ENCODE measurements at places on chromosomes 1 and 21.

GRCh38 chr1:64320470-64320869 lies 117.0 kb downstream of the UBE2U start:
- no peaks in the 10 kb centered on the region for H3K27me3 ChIP-seq
- no peak overlapping the region for H3K27ac ChIP-seq
- H3K36me3 ChIP-seq: no peaks in the 10 kb centered on the region
- H3K4me3 ChIP-seq: no peak overlapping the region

DNA sequence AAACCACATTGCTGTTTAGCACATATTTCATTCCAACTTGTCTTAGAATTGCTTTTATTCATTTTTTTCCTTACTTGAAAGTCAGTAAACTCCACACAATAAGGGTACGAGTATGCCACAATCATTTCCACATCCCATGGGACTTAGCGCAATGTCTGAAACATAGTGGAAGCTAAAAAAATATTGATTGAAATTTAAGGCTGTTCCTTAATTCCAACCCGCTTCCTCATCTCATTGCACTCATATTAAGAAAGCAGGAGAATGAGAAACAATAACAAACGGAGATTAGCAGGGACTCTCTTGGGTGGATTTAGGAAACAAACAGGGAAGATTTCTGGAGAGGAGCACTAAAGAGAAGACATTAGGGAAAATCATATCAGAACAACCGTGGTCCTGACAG lies 39.3 kb upstream of the RGS4 start:
- no peak overlapping the region for H3K4me3 ChIP-seq
- H3K36me3 ChIP-seq: no peaks in the 10 kb centered on the region
- H3K4me1 ChIP-seq: no peaks in the 10 kb centered on the region
- no peak overlapping the region for H3K27ac ChIP-seq
- DNase-seq: no peak
- H3K27me3 ChIP-seq: no peaks in the 10 kb centered on the region

DNA sequence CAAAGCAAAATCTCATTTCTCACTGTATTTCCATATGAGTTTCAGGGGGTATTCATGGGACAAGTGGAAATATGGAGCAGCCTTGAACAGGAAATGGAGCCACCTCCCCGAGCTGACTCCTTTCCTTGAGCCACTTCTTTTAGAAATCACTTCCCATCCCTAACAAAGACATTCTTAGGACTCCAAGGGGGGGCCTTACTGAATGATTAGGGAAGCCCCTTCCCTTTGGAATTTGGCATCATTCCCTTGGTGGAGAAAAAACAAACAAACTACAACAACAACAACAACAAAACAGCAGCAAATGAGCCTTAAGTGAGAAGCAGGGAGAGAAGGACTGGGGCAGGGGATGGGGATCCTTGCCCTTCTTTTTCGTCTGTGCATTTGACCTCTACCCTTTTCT lies 278.3 kb downstream of the ZNF648 start:
- no peak overlapping the region for H3K27ac ChIP-seq
- no peaks in the 10 kb centered on the region for H3K4me1 ChIP-seq
- H3K36me3 ChIP-seq: no peaks in the 10 kb centered on the region
- no peak overlapping the region for H3K4me3 ChIP-seq
- no peaks in the 10 kb centered on the region for H3K27me3 ChIP-seq
- DNase-seq: no peak

DNA sequence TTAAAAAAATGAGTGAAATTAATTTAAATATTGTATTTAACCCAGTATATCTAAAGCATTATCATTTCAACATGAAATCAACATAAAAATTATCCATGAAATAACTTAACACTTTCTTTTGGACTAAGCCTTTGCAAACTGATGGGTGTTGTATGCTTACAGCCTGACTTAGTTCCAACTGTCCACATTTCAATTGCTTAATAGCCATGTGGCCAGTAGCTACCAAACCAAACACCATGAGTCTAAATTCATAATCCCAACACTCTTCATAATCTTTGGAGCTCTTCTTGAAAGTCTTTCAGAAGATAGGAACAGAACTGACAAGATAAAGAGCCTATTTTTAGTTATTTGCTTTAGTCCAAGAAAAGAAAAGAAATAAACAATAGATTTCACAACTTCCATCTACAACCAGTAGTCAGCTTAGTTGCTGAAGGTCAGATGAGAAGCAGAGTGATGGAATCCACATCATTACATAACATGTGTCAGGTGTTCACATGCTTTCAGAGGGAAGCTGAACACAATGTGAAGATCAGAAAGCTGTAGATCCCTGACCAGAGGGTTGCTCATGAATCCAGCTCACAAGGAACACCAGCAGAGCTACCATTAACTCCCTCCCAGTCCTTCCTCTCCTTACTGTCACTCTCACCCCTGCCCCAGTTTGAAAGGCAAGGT lies 144.0 kb upstream of the ZNF648 start:
- H3K36me3 ChIP-seq: no peaks in the 10 kb centered on the region
- no peak for DNase-seq
- H3K4me1 ChIP-seq: peaks cover 2% of the 10 kb centered on the region
- no peak overlapping the region for H3K4me3 ChIP-seq
- H3K27ac ChIP-seq: no peak overlapping the region

DNA sequence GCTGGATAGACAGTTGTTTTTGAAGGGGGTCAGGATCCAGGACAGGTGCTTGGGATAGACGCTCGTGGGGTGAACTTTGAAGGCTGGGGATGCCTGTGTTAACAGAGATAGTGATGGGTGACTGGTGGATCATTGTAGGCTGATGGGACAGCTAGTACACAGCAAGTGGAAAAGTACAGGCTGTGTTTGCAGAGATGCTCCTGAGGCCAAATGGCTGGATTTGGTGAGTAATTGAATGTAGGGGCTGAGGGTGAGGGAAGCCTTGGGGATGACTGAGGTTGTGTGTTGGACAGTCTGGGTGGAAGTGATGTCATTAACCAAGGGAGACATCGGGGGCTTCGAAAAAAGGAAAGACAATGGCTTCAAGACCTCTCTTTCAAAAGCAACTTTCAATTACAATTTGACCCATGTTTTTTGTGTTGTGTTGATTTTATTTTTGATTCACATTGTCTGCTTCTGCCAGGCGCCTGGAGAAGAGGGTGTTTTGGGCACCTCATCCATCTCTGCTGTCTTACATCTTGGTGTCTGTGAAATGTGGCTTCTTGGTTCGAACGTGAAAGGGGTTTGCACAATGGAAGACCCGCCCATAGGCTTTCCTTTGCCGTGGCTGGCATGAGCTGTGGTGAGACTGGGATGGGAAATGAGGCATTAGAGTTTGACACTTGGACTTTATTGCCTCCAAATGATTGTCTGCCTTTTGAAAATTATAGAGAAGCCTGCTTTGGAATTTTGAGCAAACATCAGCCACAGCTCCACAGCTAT lies 147.5 kb downstream of the FOXD2 start:
- H3K27ac ChIP-seq: peak overlapping the region; percentile 54
- H3K4me3 ChIP-seq: no peak overlapping the region
- DNase-seq: no peak
- H3K27me3 ChIP-seq: no peaks in the 10 kb centered on the region

DNA sequence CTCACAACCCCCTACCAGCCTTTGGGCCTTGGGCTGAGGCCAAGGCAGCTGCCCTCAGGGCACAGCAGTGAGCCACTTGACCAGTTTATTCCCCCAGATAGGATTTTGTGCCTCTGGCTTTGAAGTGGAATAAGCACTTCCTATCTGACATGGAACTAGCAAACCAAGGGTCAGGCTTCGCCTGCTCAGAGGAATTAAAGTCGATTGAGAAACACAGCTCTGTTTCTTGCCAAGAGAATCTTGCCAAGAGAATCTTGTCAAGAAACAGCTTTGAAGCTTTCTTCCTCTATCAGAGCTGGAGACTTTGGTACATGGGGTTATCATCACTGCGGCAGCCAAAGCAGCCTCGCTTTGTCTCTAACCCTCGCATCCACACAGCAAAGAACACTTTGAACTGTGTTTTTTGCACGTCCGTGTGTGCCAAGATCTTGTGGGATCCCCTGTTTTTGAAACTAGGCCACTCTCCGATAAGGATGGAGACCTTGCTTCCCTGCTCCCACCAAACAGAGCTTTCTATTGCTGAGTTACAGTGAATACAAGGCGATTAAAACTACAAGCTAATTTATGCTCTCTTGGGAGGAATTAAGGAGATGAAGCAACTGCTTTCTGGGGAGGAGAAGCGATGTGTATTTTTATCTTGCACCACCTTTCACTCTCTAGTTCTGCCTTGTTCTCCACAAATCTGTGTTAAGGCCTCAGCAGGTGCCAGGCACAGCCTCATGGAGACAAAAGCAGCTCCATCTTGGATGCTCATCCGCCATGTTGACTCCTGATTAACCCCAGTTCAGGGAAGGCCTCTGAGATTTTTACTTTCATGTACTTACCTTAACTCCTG lies 67.3 kb downstream of the RHOU start:
- H3K36me3 ChIP-seq: no peaks in the 10 kb centered on the region
- H3K4me3 ChIP-seq: no peak overlapping the region
- H3K4me1 ChIP-seq: no peaks in the 10 kb centered on the region
- no peaks in the 10 kb centered on the region for H3K27me3 ChIP-seq
- no peak overlapping the region for H3K27ac ChIP-seq

DNA sequence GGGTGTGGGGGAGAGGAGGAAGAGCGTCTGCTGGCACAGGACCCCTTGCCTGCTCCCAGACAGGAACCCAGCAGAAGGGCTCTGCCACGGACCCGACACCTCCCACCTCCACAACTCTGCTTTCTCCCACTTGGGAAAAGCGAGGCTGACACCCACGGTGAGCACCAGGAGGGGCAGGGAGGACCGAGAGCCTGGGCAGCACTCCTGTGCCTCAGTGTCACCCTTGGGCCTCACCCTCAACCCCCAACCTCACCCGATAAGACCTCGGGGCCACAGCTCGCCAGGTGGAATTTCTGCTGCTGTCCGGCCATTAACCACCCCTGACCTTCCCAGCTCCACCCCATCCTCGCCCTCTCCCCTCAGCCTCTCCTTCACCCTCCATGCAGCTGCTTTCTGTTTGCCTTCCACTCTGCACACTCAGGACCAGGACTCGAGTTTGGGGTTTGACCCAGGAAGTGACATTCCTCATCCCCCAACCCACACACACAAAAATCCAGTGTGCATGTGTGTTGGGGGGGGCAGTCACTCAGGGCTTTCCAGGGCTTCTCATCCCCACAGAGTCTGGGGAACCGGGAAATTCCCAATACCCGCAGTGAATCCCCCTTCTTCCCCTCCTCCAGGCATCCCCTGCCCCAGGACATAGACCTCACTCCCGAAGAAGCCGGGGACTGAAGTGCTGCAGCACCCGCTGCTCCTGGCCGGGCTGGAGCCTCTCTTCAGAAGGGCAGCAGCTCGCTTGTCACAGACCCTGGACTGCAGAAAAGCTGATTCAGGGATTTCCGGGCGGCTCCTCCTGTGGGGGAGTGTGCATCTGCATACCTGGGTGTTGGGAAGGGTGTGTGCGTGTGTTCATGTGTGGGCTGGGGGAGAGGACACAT lies 65.8 kb downstream of the SYT2 start:
- peaks cover 22% of the 10 kb centered on the region for H3K27me3 ChIP-seq
- H3K4me3 ChIP-seq: no peak overlapping the region
- no peak for DNase-seq
- H3K36me3 ChIP-seq: no peaks in the 10 kb centered on the region
- H3K4me1 ChIP-seq: peaks cover 15% of the 10 kb centered on the region

DNA sequence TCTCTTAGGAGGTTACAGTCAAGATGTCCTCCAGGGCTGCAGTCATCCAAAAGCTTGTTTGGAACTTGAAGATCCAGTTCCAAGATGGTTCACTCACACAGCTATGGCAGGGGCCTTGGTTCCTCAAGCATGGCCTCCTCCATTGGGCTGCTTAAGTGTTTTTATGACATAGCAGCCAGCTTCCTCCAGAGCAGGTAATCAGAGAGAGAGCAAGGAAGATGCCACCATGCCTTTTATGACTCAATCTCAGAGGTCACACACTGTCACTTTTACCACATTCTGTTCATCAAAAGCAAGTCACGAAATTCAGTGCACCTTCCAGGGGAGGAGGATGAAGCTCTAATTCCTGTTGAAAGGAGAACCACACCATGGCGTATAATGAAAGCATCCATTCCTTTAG lies 17.1 kb downstream of the ELAPOR1 start:
- H3K4me1 ChIP-seq: no peaks in the 10 kb centered on the region
- no peak overlapping the region for H3K27ac ChIP-seq
- no peaks in the 10 kb centered on the region for H3K36me3 ChIP-seq
- DNase-seq: no peak

GRCh38 chr1:228185641-228185965 lies 20.0 kb downstream of the IBA57 start:
- no peaks in the 10 kb centered on the region for H3K27me3 ChIP-seq
- H3K4me1 ChIP-seq: no peaks in the 10 kb centered on the region
- no peak overlapping the region for H3K4me3 ChIP-seq
- no peak for DNase-seq
- no peak overlapping the region for H3K27ac ChIP-seq

DNA sequence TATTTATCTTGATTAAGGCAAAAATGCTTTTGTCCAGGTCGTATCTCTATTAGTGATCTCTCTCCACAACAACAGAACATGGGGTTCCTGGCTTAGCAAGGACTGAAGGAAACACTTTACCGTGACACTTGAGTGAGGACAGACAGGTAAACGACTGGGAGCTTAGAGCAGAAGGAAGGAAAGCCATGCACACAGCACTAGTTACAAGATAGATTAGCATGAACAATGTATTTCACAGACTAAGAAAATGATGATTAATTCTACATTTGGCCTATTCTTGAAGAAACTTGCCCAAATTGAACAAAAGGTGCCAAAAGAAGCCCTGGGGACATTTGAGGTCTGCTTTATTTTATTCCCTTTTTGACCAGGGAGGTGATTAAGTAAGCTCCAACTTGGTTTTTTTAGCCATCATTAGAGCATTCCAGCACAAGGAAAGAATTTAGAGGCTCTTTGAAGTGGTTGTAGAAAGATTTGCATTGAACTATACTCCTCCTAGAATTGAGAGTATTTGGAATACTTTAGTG lies 248.5 kb downstream of the USP25 start:
- H3K36me3 ChIP-seq: no peaks in the 10 kb centered on the region
- H3K27ac ChIP-seq: no peak overlapping the region
- no peaks in the 10 kb centered on the region for H3K27me3 ChIP-seq
- no peaks in the 10 kb centered on the region for H3K4me1 ChIP-seq

DNA sequence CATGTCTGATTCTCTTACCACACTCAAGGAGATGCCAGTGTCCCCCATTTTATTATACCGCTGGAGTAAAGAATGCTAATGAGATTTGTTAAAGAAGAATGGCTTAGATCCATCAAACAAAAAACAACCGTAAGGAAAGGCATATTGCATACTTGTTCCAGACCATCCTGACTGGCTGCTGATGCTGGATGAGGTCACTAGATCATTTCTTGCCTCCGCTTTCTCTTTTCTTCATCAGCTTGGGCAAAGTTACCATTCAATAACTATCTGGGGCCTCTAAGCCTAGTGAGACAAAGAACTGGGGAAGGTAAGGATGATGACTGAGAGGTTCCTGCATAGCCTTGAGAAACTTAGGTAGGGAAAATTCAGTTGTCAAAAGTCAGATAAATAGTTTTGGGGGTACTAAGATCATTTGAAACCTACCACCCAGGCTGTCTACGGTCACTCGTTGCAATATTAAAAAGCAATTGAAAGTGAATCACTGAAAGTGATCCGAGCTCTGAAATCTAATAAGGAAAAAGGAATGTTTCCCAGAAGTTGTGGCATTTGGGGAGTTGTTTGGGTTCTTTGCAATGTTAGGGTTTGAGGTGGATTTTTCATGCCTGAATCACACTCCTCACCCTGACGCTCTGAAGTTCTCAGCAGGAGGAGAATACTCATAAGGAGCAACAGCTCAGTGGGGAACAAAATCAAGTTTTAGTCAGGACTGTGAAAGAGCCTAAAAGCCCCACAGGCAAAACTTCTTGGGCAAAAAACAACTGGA lies 176.8 kb downstream of the HHIPL2 start:
- H3K4me1 ChIP-seq: no peaks in the 10 kb centered on the region
- no peak for DNase-seq
- no peaks in the 10 kb centered on the region for H3K27me3 ChIP-seq
- H3K36me3 ChIP-seq: no peaks in the 10 kb centered on the region

GRCh38 chr1:186244825-186245224 lies 130.2 kb downstream of the TPR start:
- no peaks in the 10 kb centered on the region for H3K27me3 ChIP-seq
- H3K36me3 ChIP-seq: no peaks in the 10 kb centered on the region
- no peak for DNase-seq
- H3K4me3 ChIP-seq: no peak overlapping the region
- H3K27ac ChIP-seq: no peak overlapping the region

Data from ascending aorta (tissue), 2 donors.